ENCODE measurements at places on chromosomes 5 and 9.

DNA sequence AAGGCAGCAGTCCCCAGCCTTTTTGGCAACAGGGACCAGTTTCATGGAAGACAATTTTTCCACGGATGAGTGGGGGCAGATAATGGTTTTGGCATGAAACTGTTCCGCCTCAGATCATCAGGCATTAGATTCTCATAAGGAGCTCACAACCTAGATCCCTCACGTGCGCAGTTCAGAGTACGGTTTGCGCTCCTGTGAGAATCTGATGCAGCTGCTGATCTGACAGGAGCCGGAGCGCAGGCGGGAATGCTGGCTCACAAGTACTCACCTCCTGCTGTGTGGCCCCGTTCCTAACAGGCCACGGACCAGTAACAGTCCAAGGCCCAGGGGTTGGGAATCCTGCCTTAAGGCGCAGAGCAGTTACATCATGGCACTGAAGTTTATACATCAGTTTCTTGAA, 3.3 kb upstream of the BRD3 start:
- DNase-seq, result no peak

GRCh38 chr9:83472764-83473163, 65.4 kb downstream of the FRMD3 start:
- DNase-seq, result no peak

DNA sequence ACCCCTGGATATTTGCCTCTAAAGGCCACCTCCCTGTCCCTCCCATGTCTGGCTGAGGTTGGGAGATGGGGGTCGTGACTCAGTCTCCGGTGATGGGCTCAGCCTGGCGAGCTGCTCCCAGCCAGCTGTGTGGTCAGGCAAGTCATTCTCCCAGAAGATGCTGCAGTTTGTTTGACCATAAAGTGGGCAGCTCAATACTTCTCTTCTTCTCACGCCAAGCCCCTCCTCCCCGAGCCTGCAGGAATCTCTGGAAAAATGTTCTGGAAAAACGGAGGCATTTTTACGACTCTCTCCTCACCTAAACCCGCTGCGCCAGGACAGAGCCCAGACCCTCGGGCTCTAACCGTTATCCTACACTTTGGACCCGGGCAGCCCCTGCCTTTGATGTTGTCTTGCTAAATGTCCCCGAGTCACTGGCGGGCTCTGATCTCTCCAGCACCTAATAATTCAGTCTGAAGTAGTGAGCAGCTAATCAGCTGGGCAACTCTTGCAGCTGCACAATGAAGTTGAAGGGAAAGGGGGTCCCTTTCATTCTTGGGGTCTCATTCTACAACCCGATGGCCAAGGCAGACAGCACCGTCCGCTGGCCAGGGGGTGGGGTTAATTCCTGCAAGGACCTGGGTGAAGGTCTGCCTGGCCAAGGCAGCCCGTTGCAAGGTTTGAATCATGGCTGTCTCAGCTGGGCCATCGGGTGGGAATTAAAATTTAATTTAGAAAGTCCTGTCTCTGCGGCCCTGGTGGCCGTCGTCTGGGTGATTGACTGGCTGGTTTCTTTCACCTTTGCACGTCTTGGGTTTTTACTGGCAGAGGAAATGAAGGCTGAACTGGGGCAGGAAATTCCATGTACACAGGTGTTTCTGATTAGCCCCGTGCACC, 12.3 kb downstream of the DCANP1 start:
- DNase-seq, result no peak

- no peak for DNase-seq
These were observed 302.7 kb upstream of the RFX3 start for GRCh38 chr9:3828495-3828894.

DNA sequence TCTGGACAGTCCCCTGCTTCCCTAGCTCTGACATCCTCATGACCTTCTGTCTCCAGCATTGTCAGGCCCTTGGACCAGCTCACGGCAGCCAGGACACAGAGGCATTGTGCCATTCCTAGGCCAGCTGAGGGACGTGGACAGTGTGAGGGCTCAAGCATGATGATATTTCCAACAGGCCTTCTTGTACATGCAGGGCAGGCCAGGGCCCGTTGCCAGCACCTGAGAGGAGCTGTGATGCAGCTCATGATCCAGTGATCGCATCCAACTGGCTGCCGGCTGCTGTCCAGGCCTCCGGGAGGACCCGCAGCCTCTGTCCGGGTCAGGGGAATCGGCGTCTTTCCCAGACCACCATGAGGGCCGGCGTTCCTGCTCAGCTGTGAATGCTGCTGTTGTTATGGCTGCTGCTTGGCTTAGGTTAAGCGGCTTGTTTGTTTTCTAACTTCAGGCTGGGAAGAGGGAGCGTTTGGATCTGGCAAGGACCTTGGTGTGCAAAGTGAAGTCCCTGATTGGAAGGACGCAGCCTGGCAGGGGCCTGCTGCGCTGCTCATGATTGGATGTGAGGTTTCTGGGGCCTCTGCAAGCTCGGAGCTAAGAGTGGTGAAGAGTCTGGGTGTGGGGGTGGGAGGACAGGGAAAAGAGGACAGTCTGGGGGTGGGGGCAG, 53.8 kb downstream of the PDZD2 start:
- no peak for DNase-seq

- DNase-seq, result no peak
These were observed 13.0 kb upstream of the FAM240B start for GRCh38 chr9:38732885-38733284.

- no peak for DNase-seq
These were observed 554.6 kb upstream of the RGMB start for GRCh38 chr5:98218838-98219237.

GRCh38 chr9:112898872-112899311, 8.2 kb upstream of the SLC46A2 start:
- DNase-seq, result no peak

GRCh38 chr5:6159832-6160430, 218.4 kb downstream of the MED10 start:
- no peak for DNase-seq

DNA sequence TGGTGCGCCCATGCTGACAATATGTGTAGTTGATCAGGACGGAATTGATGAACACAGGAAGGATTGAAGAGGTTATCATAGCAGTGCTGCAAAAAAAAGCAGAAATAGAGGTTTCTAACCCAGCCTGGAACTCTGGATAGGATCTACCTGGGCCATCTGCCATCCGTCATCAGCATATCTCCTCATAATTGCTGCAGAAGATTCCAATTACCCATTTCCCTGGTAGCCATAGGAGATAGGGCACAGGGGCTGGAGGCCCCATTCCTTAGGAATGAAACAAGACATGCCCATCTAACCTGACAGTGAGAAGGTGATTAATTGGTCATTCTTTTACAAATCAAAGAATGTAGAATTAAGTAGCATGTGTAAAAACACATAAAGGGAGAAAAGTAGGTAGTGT, 60.3 kb upstream of the TRIM32 start:
- no peak for DNase-seq

- DNase-seq, result no peak
These were observed 37.2 kb downstream of the MRPS27 start for GRCh38 chr5:72282878-72283277.

DNA sequence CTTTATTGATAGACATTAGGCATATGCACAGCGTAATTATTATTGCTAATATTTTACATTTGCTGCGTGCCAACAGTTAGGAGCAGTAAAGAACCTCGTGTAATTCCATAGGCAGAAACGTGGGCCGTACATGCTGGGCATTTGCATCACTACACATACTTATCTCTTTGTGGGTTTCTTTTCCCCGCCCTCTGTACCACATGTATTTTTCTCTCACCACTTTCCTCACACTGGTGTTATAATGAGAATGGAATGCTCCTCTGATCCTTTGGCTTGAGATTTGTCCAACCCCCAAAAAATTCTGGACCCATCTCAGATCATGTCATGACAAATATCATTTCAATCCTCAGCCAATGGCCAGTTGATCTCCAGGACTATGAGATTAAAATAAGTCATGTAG, 1952.6 kb upstream of the WWC1 start:
- DNase-seq, result no peak

DNA sequence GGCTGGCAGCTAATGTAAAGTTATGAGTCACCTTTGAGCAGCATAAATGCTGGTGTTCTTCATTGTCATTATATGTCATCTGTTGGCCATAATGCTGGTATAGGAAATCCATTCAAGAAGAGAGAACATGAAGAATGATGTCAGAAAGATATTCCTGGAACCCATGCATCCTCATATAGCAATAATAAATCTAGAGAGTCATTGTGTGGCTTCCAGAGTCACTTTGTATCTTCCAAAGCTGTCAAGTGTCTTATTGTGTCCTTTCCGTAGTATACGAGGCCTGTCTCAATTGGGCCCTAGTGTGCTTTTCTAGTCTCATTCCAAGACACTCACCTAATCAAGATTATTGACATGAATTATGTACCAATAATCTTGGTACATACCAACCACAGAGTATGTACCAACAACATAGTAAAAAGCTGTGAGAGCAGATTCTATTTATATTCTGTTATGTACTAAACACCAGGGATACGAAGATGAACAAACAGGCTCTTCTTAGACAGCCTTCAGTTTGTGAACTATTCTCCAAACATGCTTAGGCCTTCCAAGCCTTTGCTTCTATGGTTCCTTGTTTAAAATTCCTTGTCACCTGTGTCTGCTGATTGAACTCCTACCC, 110.1 kb downstream of the ERCC6L2 start:
- no peak for DNase-seq

DNA sequence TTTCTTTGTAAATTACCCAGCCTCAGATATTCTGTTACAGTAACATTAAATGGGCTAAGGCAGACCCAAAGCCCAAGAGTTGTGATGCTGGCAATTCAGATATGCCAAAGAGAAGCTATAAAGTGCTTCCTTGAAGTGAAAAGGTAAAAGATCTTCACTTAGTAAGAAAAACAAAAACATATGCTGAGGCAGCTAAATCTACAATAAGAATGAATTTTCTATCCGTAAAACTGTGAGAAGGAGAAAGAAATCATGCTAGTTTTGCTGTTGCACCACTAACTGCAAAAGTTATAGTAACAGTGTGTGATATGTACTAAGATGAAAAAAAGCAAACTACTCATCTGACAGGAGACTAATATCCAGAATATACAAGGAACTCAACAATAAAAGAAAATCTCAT, 39.9 kb downstream of the FAM114A2 start:
- DNase-seq, result no peak

GRCh38 chr5:145220481-145220880, 614.7 kb downstream of the PRELID2 start:
- DNase-seq, result no peak

GRCh38 chr9:12790883-12791282, 16.1 kb downstream of the LURAP1L start:
- no peak for DNase-seq

- DNase-seq, result no peak
These were observed 84.0 kb downstream of the RGS3 start for GRCh38 chr9:113547501-113547900.

DNA sequence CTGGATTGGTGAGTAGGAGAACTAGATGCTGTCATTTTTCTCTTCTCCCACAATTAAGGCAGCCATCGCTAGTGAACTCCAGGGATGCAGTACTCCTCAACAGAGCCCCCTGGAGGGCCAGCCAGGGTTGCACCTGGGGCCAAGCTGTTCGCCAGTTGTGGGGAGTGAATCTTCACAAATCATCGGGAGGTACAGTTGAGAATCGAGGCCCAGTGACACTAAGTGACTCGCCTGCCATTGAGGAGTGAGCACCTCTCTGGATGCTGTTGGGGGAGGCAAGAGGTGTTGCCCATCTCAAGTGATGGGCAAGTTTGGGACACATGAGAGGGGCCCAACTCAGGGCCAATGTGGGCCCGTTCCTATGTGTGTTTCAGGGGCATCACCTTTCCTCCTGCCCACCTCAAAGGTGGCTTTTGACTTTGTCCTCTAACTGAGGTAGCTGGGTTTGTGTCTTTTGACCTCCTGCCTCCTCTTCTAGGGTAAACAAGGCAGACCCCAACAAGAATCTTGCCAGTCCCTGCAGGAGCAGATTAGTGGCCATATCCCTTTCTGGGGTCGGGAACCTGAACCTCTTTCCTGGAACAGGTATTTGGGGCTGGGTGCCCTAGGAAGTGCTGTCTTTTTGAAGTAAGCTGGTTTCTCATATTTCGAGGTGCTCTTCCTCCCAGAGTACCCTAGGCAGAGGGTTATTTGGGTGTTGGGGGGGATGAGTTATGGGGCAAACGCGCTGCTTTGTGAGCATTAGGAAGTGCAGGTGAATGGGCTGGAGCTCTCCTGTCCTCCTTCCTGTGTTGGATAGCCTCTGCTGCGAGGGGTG, 181.2 kb downstream of the MACROH2A1 start:
- no peak for DNase-seq

DNA sequence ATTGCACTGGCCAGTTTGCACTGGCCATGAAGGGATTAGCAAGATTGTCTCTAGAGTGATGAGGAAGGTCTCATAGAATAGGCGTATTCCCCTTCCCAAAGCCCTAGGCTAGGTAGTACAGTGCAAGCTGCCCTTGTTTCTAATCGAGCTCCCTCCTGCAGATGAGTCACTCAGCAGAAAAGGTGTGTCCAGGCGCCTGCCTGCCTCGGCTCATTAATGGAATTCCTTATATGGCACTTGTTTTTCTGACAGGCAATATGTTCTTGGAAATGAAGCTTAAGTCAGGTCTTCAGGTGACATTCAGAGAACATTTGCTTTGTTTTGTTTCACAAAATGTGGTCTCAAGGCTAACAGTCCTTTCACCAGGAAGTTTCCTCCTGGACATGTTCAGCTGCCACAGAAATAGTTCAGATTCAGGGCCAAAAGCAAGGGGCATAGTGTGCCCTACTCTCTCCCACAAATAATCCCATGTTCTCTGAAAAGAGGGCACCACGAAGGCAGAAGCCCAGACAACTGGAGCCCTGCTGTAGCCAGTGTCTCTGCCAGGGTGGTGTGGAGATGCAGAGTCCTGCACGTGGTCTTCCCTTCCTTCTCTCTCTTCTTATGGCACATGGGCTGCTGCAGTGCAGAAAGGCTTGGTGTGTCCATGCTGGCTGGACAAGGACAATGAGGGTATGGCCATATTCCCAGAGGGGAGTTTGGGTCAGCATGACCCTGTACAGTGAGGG, 281.1 kb upstream of the MAP3K1 start:
- peak; percentile 27 for DNase-seq

- DNase-seq, result no peak
These were observed 377.8 kb downstream of the CHSY3 start for GRCh38 chr5:130282049-130282448.

GRCh38 chr5:112472614-112473013, 53.5 kb upstream of the EPB41L4A start:
- no peak for DNase-seq

DNA sequence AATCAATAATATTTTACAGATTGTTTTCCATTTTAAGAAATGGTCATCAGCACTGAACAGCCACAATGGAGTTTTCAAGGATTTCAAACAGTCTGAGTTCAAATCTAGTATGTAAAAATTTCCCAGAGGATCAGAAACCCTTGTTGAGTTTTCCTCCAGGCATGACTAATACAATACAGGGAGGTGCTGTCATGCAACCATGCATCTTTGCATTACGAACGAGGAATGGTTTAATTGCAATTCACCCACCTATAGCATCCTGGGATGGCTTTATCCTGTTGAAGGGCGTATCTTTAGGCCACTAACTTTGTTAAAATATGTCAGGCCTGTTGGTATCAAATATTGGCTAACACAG, 196.4 kb downstream of the EFNA5 start:
- DNase-seq, result no peak

DNA sequence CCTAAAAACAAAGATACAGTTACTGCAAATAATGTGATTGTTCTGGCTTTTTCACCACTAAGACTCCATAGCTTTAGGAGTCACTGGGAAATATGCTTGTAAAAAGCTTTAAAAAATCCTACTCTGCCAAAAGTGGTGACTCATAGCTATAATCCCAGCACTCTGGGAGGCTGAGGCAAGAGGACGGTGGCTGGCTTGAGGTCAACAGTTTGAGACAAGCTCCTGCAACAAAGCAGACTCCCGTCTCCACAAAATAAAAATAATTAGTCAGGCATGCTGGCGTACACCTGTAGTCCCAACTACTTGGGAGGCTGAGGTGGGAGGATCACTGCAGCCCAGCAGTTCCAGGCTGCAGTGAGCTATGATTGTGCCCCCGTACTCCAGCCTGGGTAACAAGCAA, 406.4 kb downstream of the HTR1A start:
- DNase-seq, result no peak

All from activated naive CD4-positive, alpha-beta T cell treated with anti-CD3 and anti-CD28 coated beads, Interleukin-2, amount 50 U/mL, for 16 hours (primary cell).